ENCODE measurements at places on chromosomes 2 and 18.
A peak's percentile ranks its signal among the peaks of the same experiment; 100 is the strongest.

GRCh38 chr2:13009027-13009642 lies 292.4 kb downstream of the TRIB2 start:
- no peaks in the 10 kb centered on the region for H3K4me1 ChIP-seq
- no peak overlapping the region for H3K27ac ChIP-seq
- no peak for DNase-seq
- no peaks in the 10 kb centered on the region for H3K36me3 ChIP-seq
- peaks cover 25% of the 10 kb centered on the region for H3K27me3 ChIP-seq
- H3K4me3 ChIP-seq = no peak overlapping the region

DNA sequence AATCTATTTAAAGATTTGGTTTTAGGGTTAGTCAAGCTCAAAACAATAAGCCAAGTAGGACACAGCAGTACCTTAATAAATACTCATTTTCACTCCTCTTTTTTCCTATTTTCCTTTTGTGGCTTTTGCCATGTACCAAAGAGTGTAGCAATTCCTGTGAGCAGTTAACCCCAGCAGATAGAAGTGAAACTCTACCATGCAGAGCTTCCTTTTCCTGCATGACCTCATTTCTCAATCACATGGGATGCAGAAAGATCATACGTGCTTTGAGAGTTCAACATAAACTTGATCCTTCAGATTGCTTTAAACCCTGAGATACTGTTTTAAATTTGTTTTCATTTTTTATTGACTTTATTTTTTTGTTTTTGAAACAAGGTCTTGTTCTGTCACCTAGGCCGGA lies 99.1 kb upstream of the ARHGAP15 start:
- H3K4me1 ChIP-seq = no peaks in the 10 kb centered on the region
- peaks cover 16% of the 10 kb centered on the region for H3K27me3 ChIP-seq
- no peaks in the 10 kb centered on the region for H3K36me3 ChIP-seq
- H3K4me3 ChIP-seq = no peak overlapping the region

- no peaks in the 10 kb centered on the region for H3K4me1 ChIP-seq
- no peak overlapping the region for H3K27ac ChIP-seq
- H3K27me3 ChIP-seq = no peaks in the 10 kb centered on the region
- H3K4me3 ChIP-seq = no peak overlapping the region
- no peak for DNase-seq
- H3K36me3 ChIP-seq = no peaks in the 10 kb centered on the region
Observed at GRCh38 chr2:212863185-212863588, 288.2 kb downstream of the IKZF2 start.

- peaks cover 5% of the 10 kb centered on the region for H3K4me1 ChIP-seq
- no peak overlapping the region for H3K27ac ChIP-seq
- H3K36me3 ChIP-seq = no peaks in the 10 kb centered on the region
Observed at GRCh38 chr2:197873293-197873701, 68.9 kb downstream of the PLCL1 start.

- no peak overlapping the region for H3K27ac ChIP-seq
- H3K4me1 ChIP-seq = no peaks in the 10 kb centered on the region
- no peaks in the 10 kb centered on the region for H3K36me3 ChIP-seq
- DNase-seq = no peak
- no peak overlapping the region for H3K4me3 ChIP-seq
Observed at GRCh38 chr2:11656671-11657101, 13.3 kb downstream of the NTSR2 start.

DNA sequence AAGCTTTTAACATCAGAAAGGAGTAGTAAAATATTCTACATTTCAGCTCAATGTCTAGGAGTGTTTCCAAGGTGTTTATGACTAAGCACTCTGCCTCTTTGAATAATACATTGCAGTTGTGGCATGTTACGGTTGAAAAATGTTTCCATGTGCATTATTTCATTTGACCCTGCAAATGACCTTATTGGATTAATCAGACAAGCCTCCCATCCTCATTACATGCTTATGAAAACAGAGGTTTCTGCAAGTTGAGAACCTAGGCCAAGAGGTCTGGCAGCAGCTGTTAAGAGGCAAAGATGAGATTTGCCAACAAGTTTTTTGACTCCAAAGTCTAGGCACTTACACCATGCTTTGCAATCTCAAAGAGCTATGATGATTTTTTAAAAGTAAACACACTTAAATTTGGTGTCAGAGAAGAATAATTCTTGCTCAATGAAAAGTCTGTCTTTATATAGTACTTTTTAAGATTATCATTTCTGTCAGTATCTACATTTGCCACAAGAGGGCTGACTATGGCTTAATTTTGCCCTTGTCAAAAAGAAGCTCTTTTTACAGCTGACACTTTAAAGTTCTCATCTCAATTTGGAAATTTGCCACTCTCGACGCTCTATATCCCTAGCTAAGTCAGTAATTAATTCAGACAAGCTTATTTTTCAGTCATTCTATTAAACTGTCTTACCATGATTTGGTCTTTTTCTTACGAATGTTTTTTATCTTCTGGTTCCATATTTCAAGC lies 260.6 kb downstream of the PAX3 start:
- no peak for DNase-seq
- no peak overlapping the region for H3K4me3 ChIP-seq
- no peaks in the 10 kb centered on the region for H3K27me3 ChIP-seq
- H3K36me3 ChIP-seq = no peaks in the 10 kb centered on the region

DNA sequence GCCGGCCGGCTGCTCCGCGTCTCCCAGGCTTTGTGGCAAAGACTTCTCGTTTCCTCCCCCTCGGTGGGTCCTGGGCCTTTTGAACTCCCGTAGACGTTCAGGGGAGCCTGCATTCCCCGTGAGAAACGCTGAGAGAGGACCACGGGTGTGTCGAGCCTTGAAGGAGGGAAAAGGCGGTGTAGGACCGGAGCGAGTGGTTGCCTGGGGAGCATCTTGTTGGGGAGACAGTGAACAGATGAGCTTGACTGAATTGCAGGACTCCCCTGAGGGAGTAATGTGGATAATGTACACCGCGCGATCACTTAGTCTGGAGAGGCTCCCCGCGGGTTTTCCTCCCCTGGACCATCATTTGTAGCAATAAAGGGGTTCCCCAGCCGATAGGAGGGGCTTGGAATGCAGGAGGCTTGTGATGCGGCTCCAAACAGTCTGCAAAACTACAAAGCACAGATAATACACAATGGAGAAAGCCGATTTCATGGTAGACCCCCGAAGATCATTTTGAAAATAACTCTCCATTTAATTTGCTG lies 769 bp downstream of the ALMS1 start:
- DNase-seq = no peak
- peaks cover 36% of the 10 kb centered on the region for H3K4me1 ChIP-seq
- H3K27me3 ChIP-seq = peaks cover 2% of the 10 kb centered on the region
- H3K36me3 ChIP-seq = peaks cover 2% of the 10 kb centered on the region
- H3K4me3 ChIP-seq = peak overlapping the region; percentile 86
- H3K27ac ChIP-seq = peak overlapping the region; percentile 92

DNA sequence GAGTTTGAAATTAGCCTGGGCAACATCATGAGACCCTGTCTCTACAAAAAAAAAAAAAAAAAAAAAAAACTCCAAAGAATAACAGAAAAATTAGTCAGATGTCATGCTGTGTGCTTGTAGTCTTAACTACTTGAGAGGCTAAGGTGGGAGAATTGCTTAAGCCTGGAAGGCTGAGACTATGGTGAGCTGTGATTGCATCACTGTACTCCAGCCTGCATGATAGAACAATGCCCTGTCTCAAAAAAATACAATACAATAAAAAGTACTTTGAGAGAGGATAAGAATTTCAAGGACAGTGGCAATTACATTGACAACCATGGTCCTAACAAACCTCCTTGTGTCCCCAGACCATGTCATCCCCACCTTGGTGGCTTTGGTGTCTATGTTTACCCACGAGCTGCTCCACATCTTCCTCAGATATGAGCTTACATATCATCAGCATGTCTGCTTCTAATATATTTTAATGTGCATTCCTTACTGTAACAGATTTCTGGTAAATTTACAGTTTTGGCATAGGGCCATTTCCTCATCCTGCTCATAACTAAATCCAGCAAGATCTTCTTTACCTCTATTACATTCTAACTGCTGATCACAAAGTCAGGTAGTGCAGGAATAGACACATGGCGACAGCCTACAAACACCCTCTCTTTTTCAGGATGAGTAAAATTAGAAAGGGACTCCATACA lies 437.7 kb upstream of the HNRNPA3 start:
- no peak for DNase-seq
- peaks cover 30% of the 10 kb centered on the region for H3K27me3 ChIP-seq
- no peak overlapping the region for H3K4me3 ChIP-seq
- no peak overlapping the region for H3K27ac ChIP-seq
- H3K4me1 ChIP-seq = no peaks in the 10 kb centered on the region
- H3K36me3 ChIP-seq = peaks cover 2% of the 10 kb centered on the region
